Right ventricle myocardium inferior (tissue), 1 donor: ENCODE measurements at places on chromosomes 5 and 9. TPM values are rescaled to one million over a fixed set of nuclear protein-coding genes. Genes with fewer than 3 reads are reported as not detected.

DNA sequence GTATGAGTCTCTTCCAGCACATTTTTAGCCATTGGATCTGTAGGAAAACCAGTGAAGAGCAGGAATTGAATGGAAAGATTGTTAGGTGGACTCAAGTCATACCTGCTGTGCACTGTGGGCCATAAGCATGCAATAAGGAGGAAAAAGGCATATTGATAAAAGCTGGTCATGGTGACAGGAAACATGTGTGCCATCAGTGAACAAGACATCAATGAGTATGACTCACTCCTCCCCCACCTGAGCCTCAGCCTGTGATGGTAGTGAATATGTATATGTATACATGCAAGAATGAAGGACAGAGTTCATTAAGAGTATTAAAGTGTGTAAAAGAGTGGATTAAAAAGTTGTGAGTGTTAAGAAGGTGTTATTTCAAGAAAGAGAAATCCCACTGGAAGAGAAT is 164.5 kb downstream of the TMEM38B start:
- no peak for DNase-seq

GRCh38 chr9:131845305-131846298 is 105.7 kb upstream of the RAPGEF1 start:
- DNase-seq: no peak

- no peak for DNase-seq
Observed at GRCh38 chr9:113223963-113224362, 2.6 kb downstream of the SLC31A1 start.

- DNase-seq: no peak
Observed at GRCh38 chr5:143113461-143113860, 290.0 kb downstream of the NR3C1 start.

- no peak for DNase-seq
Observed at GRCh38 chr9:81599837-81600236, 89.5 kb downstream of the TLE1 start.

DNA sequence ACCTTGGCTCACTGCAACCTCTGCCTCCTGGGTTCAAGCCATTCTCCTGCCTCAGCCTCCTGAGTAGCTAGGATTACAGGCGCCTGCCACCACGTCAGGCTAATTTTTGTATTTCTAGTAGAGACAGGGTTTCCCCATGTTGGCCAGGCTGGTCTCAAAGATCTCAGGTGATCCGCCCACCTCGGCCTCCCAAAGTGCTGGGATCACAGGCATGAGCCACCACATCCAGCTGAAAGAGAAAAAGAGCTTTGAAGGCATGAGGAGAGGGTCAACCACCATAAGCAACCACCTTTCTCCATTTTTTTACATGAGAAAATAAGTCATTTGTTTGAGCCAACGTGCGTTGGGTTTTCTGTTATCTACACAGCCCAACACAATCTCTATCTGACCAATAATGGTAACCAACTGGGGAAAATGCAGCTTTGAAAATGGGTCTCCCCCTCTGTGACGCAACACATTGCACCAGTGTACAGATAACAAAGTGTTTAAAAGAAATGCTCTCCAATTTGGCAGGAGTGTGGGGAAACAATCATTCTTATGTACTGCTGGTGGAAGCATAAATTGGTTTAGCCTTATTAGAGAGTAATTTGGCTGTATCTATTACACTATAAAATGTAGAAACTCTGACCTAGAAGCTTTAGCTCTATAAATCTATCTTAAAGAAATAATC is 45.8 kb upstream of the ZBTB43 start:
- no peak for DNase-seq

DNA sequence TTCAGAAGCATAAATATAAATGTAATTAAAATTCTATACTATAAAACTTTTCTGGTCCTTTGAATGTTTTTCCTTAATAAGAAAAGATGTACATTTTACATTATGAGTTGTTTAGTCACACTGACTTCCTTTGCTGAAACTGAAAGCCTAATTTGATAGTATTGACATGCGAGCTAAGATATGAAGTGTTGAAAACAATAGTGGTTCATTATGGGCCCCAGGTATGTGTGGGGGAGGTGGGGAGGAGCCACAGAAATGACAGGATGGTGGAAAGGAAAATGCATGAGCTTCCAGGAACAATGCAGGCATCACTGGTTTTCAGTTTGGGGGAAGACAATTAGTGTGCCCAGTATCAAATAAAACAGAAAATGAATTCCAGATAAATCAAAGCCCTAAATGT is 35.4 kb upstream of the RLN1 start:
- DNase-seq: no peak

The HNRNPK gene
- total RNA-seq: 277 TPM

The ARRDC3 gene
- 19.9 TPM for total RNA-seq

The TTC23L gene
- total RNA-seq: not detected

The ADGRV1 gene
- total RNA-seq: not detected

The ENC1 gene
- total RNA-seq: 3.7 TPM

The PLPP6 gene
- total RNA-seq: 2.3 TPM

The ANKRD34B gene
- total RNA-seq: not detected
